ENCODE measurements at places on chromosomes 3 and 15. TPM values are rescaled to one million over a fixed set of nuclear protein-coding genes. Genes with fewer than 3 reads are reported as not detected.

DNA sequence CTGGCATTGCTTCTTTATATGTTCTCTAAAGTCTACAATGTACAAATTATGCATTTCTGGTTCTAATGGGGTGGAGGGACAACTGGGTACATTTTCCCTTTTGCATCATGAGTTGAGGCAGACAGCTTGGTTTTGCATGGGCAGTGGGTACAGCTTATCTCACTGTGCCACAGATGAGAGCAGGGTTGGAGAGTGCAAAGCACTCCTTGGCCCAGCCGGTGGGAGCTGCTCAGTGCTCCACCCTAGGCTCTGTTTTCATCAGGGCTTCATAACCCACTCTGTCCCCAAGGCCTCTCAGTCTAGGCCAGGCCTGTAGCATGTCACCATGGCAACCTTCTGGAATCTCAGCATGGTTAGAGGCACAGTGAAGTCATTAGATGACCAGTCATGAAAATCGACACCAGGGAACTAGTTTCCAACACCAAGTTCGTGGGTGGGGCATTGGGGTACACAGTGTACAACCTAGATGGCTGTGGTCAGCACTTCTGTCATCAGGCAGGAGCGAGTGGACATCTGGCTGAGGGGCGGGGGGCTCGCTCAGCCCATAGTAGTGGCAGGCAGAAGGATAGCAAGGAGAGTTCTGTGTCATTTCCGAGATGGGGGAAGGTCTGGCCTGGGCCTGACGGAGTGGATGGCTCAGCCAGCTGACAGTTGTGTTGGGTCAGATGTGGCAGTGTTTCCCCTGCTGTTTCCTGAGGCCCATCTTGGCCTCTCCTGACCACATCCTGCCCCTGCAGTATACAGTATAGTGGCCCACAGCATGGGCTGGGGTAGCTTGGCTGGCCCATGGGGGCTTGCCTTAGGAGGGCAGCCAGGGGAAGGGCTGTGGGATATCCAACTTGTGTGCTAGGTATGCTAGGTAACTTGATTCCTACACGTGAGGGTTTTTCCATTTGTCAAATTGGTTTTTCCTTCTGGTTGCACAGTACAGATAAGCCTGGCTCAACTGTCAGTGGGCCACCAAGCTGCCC, 75.7 kb upstream of the PRR23C start:
- no peak for DNase-seq

DNA sequence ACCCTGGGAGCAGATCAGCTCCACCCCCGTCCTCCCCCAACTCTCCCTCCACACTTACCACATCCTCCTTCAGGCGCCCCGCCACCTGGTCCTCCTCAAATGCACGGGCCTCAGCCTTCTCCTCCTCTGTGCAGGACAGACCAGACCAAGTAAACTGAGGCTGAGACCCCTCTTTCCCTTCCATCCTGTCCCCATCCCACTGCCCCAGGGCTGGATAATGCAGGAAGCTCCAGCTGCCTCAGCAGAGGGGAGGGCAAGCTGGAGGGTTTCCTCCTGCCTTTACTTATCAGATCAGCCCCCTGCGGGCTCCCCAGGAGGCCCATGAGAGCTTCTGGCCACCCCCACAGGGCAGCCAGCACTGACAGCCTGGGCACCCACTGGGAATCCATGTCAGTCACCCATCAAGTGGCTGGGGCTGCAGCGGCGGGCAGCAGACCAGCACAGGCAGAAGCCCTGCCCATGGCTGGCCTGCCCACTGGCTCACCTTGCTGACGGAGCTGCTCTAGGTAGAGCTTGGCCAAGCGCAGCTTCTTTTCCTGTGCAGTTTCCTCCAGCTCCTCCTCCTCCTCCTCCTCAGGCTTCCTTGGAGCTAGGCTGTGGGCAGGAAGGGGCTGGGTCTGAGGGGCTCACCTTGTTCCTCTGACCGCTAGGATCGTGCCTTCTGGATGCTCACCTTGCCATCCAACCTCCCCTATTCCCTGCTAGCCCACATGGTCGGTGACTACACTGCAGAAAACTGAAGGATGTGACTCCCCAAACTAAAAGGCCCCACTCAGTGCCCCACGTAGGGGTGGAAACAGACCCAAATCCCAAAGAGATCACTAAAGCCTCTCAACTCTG, 3.9 kb downstream of the RRP9 start:
- DNase-seq, result no peak

FANCI gene
- 5.0 TPM for total RNA-seq

CIB2 gene
- total RNA-seq, result 5.4 TPM

CACNA2D2 gene
- total RNA-seq, result 1.8 TPM

GRCh38 chr15:33064878-33065277, 129.6 kb downstream of the FMN1 start:
- no peak for DNase-seq

GRCh38 chr3:123469323-123469995, 20.6 kb upstream of the ADCY5 start:
- DNase-seq, result peak; percentile 42

ITIH3 gene
- 22.0 TPM for total RNA-seq

- DNase-seq, result no peak
Measured at GRCh38 chr3:150147776-150148175, 177.1 kb upstream of the PFN2 start.

CSPG4 gene
- 57.5 TPM for total RNA-seq

GOLGA6B gene
- not detected for total RNA-seq

- no peak for DNase-seq
Measured at GRCh38 chr3:49916686-49917085, 12.9 kb downstream of the MON1A start.

DNA sequence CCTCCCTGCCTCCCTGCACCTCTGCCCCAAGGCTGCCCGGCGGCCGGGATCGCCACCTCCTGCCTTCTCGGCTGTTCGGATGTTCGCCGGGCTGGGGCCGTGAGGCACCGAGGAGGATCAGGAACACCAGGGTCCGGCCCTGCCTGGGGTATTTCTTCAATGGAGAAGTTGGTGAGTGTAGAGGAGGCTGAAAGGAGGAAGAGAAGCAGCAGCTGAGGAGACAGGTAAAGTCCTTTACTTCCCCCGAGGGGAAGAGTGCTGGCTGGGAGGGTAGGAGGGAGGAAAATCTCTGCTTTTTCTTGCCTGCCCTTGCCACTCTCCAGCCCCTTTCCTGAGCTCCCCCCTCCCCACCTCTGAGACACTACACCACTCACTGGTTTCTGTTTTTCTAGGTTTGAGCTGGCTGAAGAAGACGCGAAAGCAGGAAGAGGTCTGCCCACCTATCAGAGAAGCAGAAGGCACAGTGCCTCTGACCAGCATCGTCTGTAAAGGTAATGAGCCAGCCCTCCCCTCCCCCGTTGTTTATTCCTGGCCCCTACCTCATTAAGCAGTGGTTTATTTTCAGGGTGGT, 519 bp downstream of the ASB7 start:
- DNase-seq, result no peak

DNA sequence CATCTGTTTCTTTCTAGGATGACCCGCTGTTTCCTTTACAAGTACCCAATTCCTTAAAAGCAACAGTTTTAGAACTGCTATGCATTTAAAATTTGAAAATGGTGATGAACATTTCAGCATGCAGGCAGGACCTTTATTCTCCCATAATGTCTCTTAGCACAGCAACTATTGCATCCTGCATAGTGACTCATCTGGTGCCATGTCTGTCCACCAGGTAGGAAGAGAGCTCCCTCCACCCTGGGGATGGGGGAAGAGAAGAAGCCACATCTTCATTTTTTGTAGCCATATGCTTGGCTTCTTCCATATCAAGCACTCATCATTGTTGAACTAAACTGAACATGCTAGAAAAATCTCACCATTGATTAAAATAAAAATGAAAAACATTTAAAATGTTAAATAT, 9.9 kb downstream of the GPR15 start:
- no peak for DNase-seq

GRCh38 chr3:72288955-72289691, 504.2 kb upstream of the PROK2 start:
- peak; percentile 75 for DNase-seq

- no peak for DNase-seq
Measured at GRCh38 chr15:24957691-24958090, 2.9 kb downstream of the SNRPN start.

GRCh38 chr3:188037965-188038581, 115.9 kb upstream of the LPP start:
- no peak for DNase-seq

GRCh38 chr15:63388511-63388910, 6.9 kb upstream of the CA12 start:
- DNase-seq, result no peak

- no peak for DNase-seq
Measured at GRCh38 chr3:47261301-47261700, 21.3 kb downstream of the KIF9 start.

KLHDC8B gene
- 32.5 TPM for total RNA-seq

SNTN gene
- total RNA-seq, result not detected

FAM174B gene
- 17.5 TPM for total RNA-seq

EPHA6 gene
- 0.98 TPM for total RNA-seq

DNA sequence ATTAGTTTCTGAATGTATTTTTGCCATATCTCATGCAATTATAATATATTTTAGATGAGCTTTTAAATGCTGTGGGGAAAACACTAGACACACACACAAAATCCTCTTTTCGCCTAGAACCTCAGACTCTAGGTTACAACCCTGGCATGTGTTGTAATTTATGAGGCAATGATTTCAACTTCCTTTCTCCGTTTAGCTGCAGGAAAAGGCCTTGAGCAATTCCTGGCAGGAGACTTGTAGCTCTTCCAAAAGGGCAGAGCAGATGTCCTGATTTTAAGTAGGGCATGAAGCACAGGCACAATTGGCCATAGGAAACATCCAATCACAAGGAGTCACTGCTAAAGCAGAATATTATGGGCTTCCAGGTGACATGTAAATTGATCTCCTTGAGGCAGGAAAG, 82.0 kb downstream of the GPR156 start:
- no peak for DNase-seq

ZBTB20 gene
- 145 TPM for total RNA-seq

DNA sequence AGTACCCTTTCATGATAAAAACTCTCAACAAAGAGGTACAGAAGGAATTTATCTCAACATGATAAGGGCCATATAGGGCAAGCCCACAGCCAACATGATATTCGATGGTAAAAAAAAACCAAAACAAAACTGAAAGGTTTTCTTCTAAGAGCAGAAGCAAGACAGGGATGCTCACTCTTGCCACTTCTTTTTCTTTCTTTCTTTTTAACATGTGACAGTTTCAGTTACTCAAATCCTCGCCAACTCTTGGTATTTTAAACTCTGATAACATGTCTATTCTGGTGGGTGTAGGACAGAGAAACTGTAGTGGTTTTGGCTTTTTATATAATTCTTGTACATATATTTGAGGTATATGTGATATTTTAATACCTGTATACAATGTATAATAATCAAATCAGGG, 74.0 kb upstream of the NMNAT3 start:
- no peak for DNase-seq

DPPA2 gene
- not detected for total RNA-seq
